ENCODE measurements at places on chromosomes 16 and 17.
A peak's percentile ranks its signal among the peaks of the same experiment; 100 is the strongest.

DNA sequence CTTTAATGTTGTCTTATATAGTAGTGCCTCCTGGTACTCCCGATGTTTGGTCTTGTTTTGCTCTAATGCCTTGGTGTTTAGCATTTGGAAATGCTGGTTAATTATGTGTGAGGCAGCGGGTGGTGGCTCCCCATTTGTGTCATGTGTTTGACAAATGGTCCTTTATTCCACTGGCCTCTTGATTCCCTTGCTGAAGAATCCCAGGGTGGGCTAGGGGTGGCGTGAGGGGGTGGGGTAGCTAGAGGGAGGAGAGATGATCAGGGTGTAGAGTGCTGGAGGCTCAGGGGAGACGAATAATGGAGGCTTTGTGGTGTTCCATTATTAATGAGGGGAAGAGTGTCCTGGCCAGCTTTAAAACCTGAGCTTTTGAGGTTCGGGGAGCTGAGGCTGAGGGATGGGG, 5.4 kb downstream of the DYNLL2 start:
- peak; percentile 44 for DNase-seq

DNA sequence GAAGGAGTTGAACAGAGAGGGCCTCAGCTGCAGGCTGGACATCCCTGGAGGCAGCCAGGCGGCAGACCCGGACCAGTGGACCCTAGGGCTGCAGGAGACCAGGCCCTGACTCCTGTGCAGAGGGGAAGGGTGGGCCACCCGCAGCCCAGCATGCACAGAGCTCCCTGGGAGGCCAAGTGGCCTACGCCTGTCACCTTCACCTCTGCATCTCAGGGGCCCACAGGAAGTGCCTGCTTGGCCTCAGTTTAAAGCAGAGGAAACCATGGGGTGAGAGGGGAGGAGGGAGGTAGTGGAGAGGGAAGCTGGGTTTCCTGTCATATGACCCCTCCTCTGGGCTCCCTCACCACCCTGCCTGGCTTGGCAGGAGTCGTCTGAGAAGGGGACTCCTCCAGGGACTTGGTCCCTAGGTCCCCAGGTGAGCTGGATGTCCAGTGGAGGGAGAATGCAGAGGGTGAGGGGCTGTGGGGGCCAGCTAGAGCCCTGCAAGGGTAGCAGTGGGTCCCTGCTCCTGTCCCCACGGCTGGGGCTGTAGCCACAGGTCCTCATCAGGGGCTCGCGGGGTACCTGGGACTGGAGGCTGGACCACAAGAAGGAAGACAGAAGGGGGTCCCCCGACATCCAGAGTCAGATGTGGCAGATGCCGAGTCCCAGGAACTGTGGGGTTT, at the start of gene TMC8:
TMC8 (plus strand) TSS at position 335 of the 665 bp plus-strand sequence. CDS start 818 bp downstream, outside the sequence.
- no peak for DNase-seq

DNA sequence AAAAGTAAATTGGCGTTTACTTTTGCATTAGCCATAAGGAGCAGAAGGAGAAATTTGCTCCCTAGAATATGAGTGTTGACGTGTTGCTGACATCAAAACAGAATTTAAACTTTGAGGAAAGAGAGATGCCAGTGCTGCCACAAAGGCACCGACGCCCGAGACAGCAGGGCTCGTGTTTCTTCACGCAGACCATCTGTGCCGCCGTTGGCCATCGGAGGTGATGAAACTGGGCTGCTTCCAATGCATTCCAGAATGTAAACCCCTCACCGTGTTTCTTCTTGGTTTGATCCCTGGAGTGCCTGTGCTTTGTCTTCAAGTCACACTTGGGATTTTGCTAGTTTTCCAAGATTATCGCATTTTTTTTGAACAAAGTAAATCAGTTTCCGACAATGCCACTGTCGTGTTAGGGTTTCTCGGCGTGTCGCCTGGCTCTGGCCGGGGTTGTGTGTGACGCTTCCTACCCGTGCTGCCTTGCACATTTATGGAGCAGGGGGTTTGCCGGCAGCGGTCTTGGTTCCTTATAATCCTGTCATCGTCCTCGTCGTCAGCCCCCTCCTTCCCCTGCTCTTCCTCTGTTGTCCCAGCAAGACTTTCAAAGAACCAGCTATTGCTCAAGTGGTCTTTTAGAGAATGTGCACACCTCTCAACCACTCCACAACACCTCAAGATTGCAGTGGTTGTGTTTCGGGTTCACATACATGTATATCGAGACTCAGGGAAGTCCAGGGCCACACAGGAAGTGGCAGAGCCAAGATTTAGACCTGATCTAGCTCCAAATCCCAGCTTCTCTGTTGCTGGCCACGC, 103.9 kb downstream of the METRNL start:
- no peak for DNase-seq

DNA sequence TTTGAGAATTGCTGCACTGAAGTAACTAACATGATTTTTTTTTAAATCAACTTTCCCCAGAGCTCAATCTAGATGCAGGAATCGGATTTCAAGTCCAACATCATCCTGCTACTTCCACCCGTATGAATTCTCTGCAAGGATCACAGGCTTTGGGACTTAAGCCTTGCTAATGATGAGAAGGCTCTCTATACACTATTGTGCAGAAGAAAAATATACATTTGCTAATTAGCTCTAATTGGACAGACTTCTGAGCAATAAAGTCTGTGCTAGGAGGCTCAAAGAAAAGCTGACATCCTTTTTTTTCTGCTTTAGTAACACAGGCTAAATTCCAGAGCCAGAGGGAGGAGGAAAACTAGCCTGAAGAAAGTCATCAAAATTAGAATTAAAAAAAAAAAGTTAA, 433.6 kb downstream of the PMP22 start:
- no peak for DNase-seq

- no peak for DNase-seq
These were observed 63.6 kb downstream of the SMG6 start for GRCh38 chr17:2239882-2240430.

GRCh38 chr17:42871647-42872046, 20.6 kb downstream of the AOC3 start:
- no peak for DNase-seq

GRCh38 chr16:66741950-66742808, 9.2 kb downstream of the DYNC1LI2 start:
- no peak for DNase-seq

GRCh38 chr17:17298108-17298507, 5.1 kb upstream of the NT5M start:
- DNase-seq = no peak

DNA sequence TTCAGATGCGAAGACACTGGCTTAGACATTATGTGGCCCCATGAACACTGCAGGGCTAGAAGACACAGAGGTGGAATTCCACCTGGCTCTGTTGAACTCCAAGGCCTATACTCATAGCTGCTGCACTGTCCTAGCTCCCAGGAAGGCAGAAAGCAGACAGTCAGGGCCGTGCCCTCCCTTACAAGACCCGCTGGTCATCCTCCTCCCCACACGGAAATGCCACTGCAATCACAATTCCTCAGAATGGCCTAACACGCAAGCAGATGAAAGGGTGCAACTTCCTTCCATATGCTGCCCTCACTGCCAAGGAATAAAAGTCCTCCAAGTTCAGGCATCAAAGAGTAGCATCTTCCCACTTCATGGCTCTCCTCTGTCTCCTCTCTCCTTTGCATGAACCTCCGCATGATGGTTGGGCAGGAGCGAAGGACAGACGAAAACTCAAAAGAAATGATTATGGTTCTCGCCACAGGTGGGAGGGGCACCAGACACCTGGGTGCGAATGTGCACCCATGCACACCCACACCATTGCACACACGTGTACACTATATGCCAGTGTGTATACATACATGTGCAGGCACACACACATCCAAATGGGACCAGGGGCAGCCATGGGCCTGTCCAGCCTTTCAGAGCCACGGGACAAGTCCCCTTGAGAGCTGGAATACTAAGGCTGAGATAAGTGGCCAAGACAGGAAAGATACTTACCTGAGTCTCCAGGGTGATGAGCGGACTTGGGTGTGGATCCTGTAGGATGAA, 113.3 kb downstream of the XYLT1 start:
- DNase-seq = no peak

DNA sequence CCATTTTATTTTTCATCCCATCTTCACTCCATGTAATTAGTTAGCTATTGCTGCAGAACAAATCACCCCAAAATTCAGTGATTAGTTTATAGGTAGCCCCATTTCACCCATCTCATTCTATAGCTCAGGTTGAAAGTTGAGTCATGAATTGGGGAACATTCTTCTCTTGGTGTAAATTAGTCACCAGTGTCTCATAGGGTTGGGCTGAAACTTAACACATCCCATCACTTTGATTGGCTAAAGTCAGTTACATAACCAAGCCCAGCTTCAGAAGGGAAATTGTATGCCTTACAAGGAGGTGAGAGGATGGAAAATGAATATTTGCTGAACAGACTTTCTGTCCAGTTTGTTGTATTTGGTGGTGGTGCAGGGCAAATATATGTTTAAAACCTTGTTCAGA, 477.5 kb downstream of the WWOX start:
- no peak for DNase-seq

GRCh38 chr16:70407811-70408274, 31.1 kb downstream of the ST3GAL2 start:
- no peak for DNase-seq

- no peak for DNase-seq
These were observed 49.3 kb upstream of the FOXF1 start for GRCh38 chr16:86461037-86461436.

GRCh38 chr17:17783825-17784656, 52.7 kb downstream of the SREBF1 start:
- peak; percentile 80 for DNase-seq

- peak; percentile 23 for DNase-seq
These were observed 155.2 kb upstream of the C17orf78 start for GRCh38 chr17:37220607-37220953.

- no peak for DNase-seq
These were observed 39.0 kb downstream of the LYRM1 start for GRCh38 chr16:20939611-20940010.

GRCh38 chr16:62751218-62751617, 715.0 kb upstream of the CDH8 start:
- DNase-seq = no peak

DNA sequence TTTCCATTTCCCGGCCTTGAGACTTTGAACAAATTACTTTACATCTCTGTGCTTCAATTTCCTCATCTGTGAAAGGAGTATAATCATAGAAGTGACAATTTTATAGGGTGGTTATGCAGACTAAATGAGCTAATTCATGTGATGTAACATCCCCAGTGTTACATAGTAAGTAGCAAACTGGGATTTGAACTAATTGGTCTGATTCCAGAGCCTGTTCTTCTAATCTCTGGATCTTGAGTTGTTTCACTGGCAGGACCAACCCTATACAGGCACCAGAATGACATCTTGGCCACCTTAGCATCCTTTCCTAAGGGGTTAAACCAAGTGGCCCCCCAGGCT, 77.7 kb downstream of the AATF start:
- no peak for DNase-seq

DNA sequence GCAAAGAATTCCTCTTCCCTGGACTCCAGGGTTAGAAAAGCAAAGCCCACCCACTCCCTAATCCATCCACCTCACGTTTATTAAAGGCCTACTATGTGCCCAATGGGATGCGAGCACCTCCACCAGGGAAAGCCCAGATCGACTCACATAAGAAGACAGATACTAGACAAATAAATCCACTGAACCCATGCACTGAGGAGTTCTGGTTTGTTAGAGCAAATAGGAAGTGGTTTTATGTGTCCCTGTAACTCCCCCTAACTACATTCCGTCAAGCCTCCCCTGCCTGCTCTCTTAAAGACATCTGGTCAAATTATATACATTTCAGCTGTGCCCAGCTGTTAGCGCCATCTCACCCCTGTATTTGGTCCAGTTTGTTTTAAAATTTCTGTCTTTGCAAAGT, 218.5 kb upstream of the RPL38 start:
- no peak for DNase-seq

DNA sequence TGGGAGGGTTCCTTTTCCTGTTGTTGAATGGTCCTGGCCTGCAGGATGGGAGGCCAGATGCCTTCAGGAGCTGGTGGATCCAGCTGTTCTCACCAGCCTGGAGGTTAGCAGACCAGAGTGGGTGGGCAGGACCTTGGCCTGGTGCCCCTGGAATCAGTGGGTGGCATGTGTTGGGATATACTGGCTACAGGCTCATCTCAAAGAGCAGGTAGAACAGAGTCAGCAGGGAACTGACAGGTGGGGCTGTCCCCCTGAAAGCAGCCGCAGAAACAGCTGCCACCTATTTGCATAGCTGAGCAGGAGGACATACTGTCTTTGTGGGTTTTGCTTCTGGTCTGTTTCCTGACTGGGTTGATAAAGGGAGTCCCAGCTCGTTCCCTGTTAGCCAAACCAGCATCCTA, 144.1 kb downstream of the RAB11FIP4 start:
- DNase-seq = no peak

DNA sequence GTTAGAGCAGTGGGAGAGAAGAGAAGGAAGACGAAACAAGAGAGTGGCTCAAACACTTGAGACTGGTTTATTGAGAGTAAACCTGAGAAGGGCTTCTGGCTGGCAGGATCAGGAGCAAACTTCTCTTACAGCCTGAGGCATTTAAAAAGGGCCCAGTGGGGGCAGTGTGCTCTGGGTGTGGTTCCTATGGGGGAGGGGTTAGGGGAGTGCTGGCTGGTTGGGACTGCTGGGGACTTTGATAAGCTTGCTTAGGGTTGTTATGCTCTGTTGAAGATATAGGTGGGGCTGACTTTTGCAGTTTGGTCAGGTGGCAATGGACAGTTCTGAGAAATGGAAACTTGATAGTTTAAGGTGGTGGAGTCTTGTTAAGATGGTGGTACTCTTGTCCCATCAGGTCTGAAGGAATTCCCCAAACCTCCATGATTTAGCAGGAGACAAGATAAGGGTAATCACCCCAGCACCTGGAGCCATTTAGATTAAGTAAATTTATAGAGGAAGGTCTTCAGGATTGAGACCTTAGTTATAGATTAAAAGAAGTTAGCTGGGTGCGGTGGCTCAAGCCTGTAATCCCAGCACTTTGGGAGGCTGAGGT, 79.3 kb downstream of the EMP2 start:
- DNase-seq = no peak

DNA sequence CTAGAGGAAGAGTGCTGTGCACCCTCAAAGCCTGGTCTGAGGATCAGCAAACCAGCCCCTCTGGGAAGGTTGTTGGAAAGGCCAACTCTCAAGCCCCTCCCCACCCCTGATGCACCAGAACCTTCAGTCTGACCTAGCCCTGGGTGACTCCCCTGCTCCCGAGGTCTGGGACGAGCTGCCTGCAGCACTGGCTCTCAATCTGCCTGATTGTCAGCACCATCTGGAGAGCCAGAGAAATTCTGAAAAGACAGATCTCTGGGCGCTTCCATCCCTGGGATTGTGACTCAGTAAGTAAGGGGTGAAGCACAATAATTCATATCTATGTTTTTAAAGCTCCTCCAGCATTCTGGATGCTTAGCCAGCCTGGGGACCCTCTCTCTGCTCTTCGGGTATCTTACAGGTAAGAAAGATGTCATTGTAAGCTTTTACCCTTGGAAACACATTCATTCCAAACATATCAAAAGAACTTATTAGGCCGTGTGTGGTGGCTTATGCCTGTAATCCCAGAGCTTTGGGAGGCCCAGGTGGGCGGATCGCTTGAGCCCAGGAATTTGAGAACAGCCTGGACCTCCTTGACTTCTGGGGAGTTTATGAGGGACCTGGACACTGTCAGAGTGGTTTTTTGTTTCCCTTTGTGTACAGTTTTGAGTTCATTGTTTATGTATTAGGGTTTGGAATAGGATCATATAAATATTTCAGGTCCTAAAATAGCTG, 147.5 kb downstream of the KCNJ12 start:
- no peak for DNase-seq

All from putamen (tissue), 1 donor.